ENCODE measurements at places on chromosomes 2 and 18. TPM values are rescaled to one million over a fixed set of nuclear protein-coding genes. Genes with fewer than 3 reads are reported as not detected.

DNA sequence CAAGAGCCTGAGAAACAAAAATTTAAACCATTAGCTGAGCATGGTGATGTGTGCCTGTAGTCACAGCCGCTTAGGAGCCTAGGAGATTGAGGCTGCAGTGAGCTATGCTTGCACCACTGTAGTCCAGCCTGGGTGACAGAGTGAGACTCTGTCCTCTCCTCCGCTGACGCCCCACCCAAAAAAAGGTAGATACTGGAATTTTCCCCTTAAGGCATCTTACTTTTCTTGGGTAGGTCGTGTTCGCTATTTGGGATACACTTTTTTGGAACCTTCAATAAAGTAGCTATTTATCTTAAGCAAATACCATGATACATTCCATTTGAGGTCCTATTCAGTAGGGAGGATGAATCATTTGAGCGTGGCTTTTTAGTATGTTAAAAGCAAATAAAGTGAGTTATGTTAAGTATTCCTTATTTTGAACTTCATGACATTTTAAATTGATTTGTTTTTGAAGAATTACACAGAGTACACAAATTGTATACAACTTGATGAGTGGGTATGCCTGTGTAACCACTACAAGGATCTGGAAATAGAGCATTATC is 38.7 kb downstream of the RALBP1 start:
- no peak for DNase-seq

The CAVIN2 gene
- polyA plus RNA-seq, result 1.5 TPM

DNA sequence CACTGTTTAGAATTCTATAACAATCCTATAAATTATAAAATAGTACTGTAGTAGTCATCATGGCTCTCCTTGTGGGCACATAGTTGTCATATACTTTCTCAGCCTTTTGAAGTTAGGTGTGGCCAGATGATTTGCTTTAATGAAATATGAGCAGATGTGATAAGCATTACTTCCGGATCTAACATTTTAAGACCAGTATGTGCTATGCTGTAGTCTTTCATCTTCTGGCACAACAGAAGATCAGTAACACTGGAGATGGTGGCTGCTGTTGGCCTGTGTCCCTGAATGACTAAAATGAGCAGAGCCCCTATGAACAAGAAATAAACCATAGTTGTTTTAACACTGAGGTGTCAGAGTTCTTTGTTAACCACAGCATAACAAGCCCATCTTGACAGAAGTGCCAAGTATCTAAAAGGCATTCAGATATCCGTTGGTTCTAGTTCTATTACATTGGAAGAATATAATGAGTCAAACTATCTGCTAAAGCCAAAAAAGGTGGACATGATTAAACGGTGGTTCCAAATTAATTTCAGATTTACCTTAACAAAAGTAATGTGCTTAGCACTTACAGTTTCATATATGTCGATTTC is 6.3 kb downstream of the MEX3C start:
- DNase-seq, result no peak

GRCh38 chr18:40060562-40060961 is 1894.5 kb upstream of the PIK3C3 start:
- no peak for DNase-seq

- no peak for DNase-seq
Observed at GRCh38 chr2:108271691-108272253, 16.9 kb upstream of the SULT1C2 start.

- no peak for DNase-seq
Observed at GRCh38 chr18:50162486-50163304, 32.3 kb downstream of the MYO5B start.

GRCh38 chr18:44798433-44799048 is 117.9 kb downstream of the SETBP1 start:
- no peak for DNase-seq

DNA sequence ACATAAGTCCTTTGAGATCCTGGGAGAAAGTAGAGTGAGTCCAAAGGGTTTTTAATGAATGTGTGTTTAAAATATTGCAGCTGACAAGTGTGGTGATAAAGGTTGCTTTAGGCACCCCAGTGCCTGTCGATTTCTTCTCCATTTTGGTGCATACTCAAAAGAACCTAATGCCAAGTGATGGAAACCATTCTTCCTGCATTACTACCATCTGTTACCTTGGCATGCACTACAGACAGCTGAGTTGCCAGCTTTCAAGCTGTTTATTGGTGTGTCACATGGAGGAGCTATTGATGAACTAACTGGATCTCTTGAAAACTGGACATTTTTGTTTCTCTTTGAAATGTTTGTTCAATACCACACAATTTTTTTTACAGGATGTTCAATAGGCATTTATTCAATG is 350.0 kb downstream of the AKAIN1 start:
- DNase-seq, result no peak

DNA sequence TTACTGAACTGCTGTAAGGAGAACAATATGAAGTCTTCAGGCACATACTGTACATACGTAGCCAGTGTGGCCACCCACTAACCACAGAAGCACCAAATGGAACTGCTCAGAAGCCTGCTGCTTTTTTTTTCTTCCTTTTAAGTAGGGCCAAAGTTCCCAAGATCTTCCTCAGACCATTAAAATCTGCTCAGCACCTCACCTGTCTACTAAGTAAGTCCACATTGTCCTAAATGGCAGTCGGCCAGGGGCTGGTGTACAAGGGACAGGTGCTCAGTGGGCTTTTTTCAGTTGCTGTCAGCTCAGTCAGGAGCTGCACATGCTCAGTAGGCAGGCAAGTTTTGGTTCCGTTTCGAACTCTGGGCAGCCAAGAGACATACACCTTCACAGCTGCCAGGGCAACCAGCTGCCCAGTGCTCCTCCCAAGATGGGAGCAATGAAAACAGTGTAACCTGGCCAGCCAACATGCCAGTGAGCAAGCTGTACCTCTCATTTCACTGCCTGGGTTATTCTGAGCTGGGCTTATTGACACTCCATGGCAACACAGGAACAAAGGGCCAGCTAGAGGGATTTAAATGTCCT is 86.1 kb downstream of the ACVR1 start:
- DNase-seq, result no peak

- no peak for DNase-seq
Observed at GRCh38 chr2:240559286-240559685, 871 bp upstream of the DUSP28 start.

DNA sequence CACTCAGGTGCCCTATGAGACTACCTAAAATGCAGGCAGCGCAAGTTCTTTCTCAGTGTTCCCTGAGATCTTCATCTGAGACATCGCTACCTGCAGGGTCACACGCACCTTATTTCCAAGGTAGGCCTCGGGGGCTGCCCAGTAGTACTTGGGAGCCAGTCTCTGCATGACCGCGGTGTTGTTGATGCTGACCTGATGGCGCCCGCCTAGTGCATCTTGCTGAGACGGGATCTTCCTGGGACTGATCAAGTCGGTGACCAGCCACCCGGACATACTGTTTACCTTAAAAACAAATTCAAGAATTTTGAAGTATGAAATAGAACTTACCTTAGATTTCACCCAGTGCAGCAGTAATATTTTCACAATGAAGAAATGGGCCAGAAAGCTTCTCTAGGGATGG is 80.1 kb downstream of the LAMA1 start:
- DNase-seq, result no peak

The SPDYA gene
- not detected for polyA plus RNA-seq

DNA sequence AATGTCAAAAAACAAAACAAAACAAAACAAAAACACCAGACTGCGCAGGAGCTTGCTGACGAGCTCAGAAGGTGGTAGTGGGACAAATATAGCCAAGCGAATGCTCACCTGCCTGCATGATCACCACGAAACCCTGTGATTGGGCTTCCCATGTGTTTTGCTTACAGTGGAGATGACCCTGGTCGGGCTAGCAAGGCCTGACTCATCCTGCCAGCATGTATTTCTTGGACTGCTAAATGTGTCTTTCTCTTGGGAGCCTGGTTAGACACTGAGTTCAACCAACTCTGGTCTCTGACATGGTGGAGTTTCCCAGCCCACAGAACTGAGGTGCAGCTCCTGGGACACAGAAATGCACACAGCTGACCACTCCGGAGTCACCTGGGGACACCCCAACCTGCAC is 30.7 kb upstream of the DUSP2 start:
- DNase-seq, result no peak

DNA sequence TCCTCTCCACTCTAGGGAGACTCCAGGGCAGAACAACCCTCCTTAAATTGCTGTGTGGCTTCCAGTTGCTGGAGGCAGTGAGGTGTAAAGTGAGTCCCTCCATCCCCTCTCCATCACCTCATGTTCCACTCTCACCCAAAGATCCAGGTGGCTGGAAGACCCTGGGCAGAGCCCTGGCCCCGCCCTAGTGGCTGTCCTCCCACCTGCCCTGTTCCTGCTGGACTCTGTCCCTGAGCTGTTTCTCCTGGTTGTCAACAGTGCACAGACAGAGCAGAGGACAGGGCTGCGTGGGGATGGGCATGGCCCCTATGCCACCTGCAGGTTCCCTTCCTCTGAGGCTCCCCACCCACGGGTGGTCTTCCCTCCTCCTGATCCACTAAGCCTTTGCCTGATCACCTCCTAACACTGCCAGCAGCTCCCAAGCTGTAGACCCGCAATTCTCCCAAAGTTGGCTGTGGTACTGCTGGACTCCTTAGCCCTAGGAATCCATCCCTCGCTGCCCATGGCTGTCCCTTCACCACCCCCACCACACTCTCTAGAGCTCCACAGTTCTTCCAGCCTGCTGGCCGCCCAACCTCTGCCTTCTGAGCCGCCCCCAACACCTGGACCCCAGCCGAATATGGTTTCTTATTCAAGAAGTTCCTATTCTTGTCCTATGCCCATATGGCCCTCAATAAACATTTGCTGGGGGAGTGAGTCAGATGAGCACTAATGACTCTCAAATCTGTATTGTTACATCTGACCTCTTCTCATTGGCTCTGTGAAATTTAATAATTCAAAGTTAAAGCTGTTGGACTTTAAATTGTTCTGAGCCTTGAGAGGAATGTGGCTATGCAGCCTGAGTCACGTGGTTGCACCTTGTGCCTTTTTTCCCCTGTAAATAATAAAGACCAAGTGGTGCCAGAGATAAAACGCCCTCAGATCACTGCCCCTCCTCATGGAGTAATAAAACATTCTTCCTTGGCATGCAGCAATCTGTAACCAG is 260.0 kb upstream of the HS6ST1 start:
- no peak for DNase-seq

DNA sequence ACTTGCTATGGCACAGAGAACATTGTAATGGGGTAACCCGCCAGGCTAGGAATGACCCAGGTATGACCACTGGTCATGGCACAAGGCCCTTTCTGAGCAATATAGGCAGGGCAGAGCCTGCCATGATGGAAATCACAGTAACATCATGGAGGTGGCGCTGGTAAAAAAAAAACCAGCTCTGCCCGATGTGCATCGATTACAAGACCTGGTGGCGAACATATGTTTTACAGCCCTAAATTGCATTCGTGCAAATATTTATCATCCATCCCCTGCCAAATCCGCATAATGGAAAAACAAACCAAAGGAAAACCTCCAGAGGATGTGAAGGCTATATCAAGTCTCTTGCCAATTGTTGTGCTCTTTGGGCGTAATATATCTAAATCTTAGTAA is 60.6 kb downstream of the SEMA4F start:
- peak; percentile 43 for DNase-seq

The SERPINB12 gene
- polyA plus RNA-seq, result not detected

GRCh38 chr2:20177556-20178248 is 47.2 kb downstream of the SDC1 start:
- peak; percentile 20 for DNase-seq

- no peak for DNase-seq
Observed at GRCh38 chr18:61967252-61967891, 74.6 kb upstream of the RNF152 start.

DNA sequence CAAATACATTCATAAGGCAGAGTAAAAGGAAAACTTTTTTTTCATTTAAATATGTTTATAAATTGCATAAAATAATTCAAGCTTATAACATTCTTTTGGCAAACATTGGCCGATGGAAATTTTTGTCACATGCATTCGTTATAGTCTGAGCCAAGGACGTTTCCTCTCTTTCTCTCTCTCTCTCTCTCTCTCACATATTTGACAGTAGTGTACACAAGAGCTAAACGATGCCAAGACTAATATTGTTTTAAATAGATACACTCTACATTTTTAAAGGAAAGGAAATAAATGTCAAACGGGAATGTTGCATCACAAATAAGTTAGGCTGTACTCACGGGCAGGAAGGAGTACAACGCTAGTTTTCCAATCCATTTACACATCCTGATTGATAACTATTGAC is 251.1 kb upstream of the SMIM21 start:
- no peak for DNase-seq

GRCh38 chr2:45469314-45470099 is 141.6 kb downstream of the SRBD1 start:
- no peak for DNase-seq

DNA sequence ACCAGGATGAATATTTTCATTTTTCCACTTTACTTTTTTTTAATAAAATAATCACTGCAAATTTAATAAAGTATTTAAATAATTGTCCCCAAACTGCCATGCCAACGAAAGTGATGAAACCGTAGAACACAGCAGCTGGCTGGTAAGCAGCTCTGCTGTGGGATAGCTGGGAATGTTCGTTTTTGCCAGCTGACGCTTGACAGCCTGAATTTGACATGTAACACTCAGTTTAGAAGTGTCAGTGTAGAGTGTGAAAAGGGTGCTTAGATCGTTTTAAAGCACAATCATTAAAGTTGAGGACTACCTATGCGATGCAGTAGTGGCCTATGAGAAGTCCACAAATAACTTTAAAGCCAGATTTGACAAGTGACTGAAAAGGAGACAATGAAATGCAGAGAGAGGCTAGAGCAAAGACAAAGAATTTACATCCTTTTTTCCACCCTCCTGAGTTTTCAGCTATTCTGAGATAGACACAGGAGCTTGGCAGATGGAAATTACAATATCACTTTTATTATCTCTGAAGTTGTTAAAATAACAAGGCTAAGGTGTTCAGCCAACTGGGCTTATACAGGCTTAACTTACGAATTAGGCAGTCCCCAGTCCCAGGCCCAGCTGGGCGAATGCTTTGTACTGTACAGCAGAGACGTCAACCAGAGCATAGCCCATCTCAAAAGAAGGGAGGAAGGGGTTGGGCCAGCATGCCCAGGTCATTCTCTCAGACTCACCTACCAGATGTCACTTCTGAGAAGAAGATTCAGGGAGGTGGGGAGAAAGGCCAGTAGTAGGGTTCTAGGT is 31.9 kb upstream of the SLC1A4 start:
- DNase-seq, result no peak
